ENCODE measurements at places on chromosomes 12 and 14.

- DNase-seq: no peak
These were observed 63.6 kb downstream of the TTLL5 start for GRCh38 chr14:75724414-75725204.

GRCh38 chr14:61474701-61475100, 153.3 kb downstream of the PRKCH start:
- DNase-seq: no peak

DNA sequence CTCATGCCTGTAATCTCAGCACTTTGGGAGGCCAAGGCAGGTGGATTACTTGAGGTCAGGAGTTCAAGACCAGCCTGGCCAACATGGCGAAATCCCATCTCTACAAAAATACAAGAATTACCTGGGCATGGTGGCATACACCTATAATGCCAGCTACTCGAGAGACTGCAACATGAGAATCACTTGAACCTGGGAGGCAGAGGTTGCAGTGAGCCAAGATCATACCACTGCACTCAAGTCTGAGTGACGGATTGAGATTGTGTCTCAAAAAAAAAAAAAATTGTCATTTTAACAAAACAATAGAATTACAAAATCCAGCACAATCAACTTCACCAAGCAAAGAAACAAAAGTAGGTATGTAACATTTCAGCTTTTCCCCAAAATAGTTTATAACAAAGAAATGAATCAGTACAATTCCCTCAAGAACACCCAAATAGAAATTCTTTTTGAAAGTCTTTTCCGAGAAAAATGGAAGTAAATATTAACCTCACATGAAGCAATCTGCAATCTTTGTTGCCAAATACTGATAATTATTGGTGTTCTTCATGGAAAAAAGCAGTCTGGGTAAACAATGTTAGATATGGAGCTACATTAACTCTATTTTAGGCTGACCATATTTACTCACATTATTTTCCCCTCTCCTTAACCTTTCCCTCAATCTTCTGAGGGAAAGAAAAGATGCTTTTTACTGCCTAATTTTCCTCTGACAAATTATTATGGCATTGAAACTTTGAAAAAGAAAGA, 165.9 kb upstream of the ATF7IP start:
- no peak for DNase-seq

GRCh38 chr12:96186607-96187301, 7.4 kb upstream of the ELK3 start:
- DNase-seq: no peak

- DNase-seq: no peak
These were observed 58.7 kb downstream of the ZNF641 start for GRCh38 chr12:48292040-48292439.

GRCh38 chr14:97275276-97275675, 478.1 kb downstream of the VRK1 start:
- no peak for DNase-seq

DNA sequence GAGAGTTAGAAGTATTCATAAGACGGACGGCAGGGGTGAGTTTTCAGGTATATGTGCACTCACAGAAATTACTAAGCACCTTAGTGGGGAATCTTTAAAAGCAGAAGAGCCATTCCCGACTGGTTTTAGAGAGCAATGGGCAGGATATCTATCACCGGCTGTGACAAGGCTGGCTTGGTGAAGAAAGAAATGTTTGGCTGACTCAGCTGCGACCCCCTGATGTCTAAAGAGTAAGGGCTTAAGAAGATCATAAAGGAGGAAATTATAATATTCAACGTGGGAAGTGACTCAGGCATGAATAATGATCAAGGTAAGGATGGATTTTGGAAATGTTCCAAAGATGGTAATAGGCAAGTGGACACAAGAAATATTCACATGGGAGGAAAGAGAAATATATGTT, 407.6 kb downstream of the TMEM132D start:
- DNase-seq: no peak

DNA sequence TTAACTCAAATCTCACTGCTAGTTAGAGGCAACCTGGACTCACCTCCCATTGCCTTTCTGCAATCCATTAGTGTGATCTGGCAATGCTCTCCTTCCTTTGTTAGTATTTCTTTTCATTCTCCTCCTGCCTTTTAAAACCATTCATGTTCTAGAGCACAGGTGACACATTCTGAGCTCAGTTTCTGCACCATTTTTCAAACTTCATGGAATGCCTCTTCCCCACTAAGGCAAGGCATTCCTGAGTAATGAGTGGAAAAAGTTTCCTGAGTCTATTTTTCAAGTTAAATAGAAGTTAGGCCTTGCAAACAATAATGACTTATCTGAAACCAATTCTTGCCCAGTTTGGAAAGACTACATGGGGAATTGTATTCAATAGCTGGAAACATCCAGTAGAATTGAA, 1001.8 kb downstream of the BCL11B start:
- DNase-seq: no peak

- DNase-seq: no peak
These were observed 48.3 kb downstream of the ZFYVE21 start for GRCh38 chr14:103763730-103764488.

- no peak for DNase-seq
These were observed 40.6 kb downstream of the WSCD2 start for GRCh38 chr12:108169708-108170107.

- DNase-seq: no peak
These were observed 295.4 kb downstream of the RPAP3 start for GRCh38 chr12:47410383-47410782.

GRCh38 chr12:54991161-54991990, 6.8 kb upstream of the TESPA1 start:
- no peak for DNase-seq

GRCh38 chr14:96135285-96135684, 69.4 kb upstream of the BDKRB2 start:
- no peak for DNase-seq

GRCh38 chr12:56118688-56119357, 757 bp downstream of the ZC3H10 start:
- no peak for DNase-seq

DNA sequence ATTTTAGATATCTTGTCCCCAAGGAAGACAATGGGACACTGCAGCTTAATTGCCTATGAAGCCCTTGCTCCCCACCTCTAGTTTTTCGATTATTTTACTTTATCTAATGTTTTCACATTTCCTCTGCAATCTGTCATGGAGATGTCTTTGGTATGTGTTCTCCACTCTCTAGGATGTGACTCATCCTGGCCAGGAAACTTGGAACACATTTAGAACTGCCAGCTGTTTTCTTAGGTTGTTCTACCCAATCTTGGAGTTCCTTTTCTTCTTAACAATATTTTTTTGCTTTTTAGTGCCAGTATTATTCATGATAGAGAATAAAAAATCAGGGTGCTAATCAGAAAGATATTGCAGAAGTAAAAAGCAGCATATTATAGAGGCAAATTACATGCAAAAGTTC, 101.7 kb upstream of the CLEC14A start:
- no peak for DNase-seq

DNA sequence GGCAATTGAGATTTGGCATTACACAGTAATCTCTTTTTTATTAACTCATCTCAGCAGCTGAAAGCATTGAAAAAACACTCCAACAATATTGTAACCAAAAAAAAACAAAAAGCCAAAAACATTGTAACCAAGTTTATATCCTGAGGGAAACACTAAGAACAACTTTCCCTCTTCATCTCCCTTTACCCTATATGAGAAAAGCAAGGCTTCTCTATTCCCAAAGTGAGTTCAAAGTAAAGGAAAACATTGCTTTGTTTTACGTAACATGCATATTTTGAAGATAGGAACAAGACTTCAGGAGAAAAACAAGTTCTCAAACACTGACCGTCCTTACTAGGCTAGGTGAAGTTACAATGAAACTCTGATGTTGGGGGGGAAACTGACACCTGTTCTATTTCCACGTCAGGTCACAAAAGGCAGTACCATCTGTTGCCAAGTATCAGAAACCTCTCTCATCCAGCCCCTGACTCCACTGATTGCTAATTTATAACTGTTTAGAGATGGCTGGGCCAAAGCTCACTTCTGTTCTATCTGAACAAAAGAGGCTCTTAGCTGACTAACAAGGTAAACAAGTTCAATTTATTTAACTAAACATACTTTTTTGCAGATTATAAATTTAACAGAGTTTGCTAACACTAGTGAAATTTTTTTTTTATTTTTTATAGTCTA, 67.9 kb upstream of the PLXNC1 start:
- DNase-seq: no peak

DNA sequence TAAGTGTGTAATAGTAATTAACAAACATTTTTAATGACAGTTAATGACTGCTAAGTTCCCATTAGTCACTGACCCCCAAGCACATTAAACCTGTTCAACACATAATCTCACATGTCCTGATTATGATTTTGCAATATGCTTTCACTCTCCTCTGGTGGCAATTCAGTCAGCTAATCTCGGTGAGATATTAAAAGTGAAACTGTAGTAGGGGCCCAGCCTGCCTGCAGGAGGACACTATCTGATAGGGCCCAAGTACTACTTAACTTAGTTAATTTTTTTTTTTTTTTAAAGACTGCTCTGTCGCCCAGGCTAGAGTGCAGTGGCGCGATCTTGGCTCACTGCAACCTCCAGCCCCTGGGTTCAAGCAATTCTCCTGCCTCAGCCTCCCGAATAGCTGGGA, 48.8 kb downstream of the CIT start:
- no peak for DNase-seq

GRCh38 chr12:69106482-69107118, 132.8 kb upstream of the CPSF6 start:
- DNase-seq: no peak

- no peak for DNase-seq
These were observed 65.3 kb downstream of the DENND5B start for GRCh38 chr12:31525496-31526157.

- DNase-seq: no peak
These were observed 126.1 kb upstream of the ARHGAP5 start for GRCh38 chr14:31950764-31951637.

DNA sequence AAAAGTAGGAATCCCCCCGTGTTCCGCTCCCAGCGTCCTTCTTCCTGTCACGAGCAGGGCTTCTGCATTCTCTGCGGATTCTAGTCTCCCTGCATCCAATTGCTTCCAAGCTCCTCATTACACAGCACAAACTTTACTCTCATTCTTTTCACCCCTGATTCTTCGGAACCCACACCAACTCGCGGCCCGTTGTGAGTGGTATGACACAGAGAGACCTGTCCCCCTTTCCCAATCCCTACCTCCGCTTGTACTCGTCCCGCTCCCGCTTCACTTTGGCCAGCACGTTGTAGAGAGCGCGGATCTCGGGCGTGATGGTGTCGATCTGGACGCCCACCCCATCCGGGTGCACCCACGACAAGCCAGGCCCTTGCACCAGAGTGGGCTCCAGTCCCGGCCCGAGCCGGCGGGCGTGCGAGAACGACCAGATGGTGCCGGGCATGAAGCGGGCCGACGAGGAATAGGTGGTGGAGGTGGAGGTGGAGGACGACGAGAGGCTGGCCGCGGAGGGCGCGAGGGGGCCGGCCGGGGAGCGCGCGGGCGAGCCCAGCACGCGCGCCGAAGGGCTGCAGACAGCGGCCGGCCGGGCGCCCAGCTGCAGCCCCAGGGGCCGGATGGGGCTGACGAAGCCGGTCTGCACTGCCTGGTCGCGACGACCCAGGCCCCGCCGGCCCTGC, 687 bp downstream of the IFFO1 start:
- DNase-seq: no peak

GRCh38 chr12:104000807-104001434, 35.2 kb downstream of the TDG start:
- no peak for DNase-seq

DNA sequence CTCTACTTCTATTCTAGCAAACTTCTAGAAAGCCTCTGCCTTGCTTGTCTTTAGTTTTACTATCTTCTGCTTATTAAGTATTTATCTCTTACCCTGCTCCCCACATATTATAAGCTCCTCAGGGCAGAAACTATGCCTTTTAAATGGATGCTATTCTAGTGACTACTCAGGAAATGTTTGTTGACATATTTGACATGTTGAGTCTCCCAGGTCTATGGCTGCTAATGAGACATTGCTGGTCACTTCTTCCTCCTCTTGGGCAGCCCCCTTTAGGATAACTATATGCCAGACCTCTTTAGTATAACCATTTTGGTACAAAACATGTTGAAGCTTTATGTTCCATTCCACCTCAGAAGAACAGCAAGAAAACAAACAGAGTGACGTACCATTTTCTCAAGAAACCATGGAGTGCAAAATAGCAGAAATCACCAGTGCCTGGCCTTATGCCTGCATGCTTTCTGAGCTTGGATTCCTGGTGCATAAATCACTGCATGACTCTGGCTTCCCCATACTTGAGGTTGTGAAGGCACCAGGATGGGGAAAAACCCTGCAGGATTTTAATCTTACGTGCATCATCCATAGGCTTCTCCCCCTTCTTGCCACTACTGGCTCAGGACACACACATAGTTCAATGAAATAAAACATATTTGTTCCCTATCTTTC, 202.6 kb downstream of the TMX1 start:
- no peak for DNase-seq

DNA sequence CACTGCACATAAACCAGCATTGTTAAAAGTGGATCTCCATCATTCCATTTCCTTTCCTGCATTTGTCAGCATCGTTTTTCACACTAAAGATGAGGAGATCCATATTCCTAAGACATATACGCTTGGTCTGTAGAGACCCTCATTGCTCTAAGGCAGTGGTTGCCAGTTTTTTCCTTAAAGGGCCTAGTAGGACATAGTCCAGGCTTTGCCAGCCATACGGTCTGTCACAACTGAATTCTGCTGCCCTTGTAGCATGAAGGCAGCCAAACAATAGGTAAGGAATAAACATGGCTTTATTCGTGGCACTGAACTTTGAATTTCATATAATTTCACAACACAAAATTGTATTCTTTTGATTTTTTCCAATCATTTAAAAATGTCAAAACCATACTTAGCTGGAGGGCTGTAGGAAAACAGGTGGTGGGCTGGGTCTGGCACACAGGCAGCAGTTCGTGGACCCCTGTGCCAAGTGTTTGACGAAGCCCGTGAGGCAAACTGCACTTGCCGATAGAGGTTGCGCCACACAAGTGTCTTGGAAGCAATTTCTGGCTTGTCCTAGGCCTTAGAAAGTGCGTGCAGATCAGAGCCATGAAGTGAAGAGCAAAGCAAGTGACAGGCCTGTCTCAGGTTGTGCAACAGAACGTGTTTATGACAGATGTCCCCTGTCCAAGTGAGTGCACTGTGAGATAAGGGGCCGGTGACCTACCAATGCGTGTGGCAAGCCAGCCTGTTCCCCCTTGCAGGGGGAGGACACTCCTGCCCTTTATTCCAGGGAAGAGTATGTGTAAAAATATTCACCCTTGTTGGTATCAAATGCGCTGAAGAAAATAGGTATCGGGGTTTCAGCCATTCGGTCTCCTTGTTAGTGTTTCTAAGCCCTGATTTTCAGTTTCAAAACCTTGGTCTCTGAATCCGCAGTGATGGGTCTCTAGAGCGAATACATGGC, 916 bp upstream of the CHPT1 start:
- no peak for DNase-seq

DNA sequence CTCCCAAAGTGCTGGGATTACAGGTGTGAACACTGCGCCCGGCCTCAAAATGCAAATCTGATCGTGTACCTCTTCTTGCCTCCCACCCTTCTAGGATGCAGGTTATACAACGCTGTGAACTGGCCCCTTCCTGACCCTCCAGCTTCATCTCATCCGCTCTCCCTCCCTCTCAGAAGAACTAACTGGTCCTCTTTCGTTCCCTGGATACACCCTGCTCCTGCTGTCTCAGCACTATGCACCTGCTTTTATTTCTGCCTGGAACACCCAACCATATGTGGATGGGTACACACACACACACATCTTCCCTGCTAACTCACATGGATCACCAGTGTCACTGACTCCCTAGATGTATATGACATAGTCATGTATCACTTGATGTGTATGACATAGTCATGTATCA, 56.1 kb upstream of the VASH1 start:
- DNase-seq: no peak
